Right renal cortex interstitium (tissue), 3 donors: ENCODE measurements at places on chromosomes 1 and 21. TPM values are rescaled to one million over a fixed set of nuclear protein-coding genes. Genes with fewer than 3 reads are reported as not detected.

ZYG11A gene
- 0.17 TPM for polyA plus RNA-seq

DNA sequence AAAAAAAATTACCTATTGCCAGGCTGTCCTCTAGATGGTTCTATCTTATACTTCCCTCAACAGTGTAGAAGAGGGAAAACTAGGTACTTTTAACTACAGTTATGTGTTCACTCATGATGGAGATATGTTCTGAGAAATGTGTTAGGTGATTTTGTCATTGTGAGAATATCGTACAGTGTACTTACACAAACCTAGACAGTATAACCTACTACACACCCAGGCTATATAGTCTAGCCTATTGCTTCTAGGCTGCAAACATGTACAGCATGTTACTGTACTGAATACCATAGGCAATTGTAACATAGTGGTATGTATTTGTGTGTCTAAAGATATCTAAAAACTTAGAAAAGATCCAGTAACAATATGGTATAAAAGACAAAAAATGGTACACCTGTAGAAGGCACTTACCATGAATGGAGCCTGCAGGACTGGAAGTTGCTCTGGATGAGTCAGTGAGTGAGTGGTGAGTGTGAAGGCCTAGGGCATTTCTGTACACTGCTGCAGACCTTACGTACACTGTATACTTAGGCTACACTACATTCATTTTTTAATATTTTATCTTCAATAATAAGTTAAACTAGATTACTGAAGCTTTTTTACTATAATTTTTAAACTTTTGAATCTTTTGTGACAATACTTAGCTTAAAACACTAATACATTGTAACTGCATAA lies 13.2 kb downstream of the MGST3 start:
- DNase-seq: no peak

GRCh38 chr1:202016811-202017748 lies 6.7 kb downstream of the ELF3 start:
- no peak for DNase-seq

DNA sequence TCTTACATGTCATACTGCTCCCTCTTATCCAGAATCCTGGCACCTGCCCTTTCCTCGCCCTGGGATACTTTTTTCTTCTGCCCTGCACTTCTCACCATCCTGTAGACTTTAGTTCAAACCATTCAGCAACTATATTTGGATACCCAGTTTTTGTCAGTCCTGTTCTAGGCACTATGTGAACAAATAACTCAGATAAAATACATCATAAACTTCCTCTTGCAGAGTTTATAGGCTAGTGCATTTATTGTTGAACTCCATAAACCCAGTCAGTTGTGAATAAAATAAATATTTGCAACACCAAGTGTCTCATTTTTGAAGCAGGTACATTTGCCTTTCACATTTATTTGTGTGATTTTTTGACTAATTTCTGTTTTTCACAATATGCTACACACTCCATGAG lies 4.3 kb downstream of the LYPLAL1 start:
- DNase-seq: no peak

CAMSAP2 gene
- 41.6 TPM for polyA plus RNA-seq

PLPP3 gene
- 129 TPM for polyA plus RNA-seq

DNA sequence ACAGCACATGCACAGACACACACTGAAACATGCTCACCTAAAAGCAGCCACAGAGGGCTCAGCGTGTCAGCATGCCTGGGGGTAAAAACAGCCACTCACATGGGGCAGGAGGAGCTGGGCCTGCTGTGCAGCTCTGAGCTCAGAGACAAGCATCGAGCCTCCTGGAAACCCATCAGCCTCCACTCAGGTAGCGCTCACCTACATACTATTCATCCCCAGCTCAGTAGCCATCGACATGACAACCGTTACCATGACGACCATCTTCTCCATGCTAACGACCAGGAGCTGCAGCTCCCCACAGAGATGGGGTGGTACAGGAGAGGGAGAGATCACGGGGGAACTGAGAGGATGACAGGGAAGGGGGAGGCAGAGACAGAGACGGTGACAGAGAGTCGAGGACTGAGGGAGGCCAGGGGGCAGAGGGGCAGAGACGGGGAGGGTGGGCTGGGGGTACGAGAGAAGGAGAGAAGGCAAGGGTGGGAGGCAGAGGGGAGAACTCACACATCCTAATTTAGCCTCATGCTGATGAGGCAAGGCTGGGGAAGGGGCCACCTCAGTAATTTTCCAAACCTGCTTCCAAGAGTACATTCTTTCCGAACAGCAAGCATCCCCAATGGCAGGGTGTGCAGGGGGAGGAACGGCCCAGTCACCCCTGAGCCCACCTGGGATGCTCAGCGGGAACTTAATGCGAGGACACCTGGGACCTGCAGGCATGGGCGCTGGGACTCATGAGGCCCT lies 28.4 kb downstream of the SDC3 start:
- no peak for DNase-seq

DNA sequence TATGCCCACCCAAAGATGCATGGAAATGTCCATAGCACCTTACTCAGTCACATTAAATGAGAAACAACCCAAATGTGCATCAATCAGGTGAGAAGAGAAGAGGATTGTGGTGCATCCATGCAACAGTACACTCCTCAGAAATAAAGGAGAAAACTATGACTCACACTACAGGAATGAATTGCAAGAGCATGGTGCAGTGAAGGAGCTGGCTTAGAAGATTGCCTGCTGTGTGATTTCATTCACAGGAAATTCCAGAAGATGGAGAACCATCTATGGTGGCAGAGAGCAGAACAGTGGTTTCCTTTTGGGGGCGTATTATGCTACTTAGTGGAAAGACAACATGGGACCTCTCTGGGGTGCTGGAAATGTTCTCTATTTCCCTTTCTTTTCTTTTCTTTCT lies 278.6 kb upstream of the AJAP1 start:
- no peak for DNase-seq

RWDD3 gene
- 50.8 TPM for polyA plus RNA-seq

GRCh38 chr1:7299994-7300393 lies 471.1 kb upstream of the VAMP3 start:
- DNase-seq: no peak

DNA sequence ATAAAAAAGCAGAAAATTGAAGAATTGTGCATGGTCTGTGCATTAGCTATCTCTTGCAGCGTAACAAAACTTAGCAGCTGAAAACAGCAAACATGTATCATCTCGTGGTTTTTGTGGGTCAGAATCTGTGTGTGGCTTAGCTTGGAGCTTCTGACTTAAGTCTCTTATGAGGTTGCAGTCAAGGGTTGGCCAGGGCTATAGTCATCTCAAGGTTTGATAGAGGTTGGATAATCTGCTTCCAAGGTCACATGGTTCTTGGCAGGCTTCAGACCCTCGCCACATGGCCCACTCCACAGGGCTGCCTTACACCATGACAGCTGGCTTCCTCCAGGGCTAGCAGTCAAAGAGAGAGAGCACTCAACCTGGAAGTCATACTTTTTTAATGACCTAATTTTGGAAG lies 35.9 kb downstream of the CNST start:
- no peak for DNase-seq

RNF223 gene
- polyA plus RNA-seq: not detected

DNA sequence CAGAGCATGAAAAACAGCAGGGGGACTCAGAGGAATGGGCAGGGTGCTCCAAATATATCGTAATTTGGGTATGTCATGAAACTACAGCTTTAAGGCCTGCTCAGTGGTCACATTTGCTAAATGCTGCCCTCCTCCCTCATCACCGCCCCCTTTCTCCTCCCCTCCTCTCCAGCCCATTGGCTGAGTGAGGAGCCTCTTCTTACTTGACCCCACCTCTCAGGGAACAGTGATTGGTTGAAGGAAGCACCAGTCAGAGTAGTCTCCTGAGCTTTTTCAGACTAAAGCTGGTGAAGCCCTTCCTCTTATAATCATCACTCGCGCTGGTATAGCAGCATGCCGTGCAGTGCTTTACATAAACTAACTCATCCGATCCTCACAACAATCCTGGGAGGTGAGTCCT lies 10.0 kb upstream of the TTC39A start:
- DNase-seq: no peak

DNA sequence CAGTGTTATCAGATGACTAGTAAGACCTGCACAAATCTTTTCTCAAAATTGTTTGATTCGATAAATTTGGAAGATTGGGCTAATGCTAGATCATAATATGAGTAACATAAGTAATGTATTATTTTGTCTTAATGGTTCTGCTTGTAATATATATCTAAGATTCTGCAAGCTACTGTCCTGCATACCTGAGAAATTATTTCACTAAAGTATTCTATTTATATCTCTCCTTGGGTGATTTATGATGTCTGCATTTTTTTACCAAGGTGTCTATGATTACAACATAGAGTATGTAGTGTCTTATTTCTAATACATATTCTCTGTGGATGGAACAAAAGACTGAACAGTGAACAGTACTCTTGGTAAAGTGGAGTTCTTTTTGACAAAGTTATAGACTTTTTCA lies 166.6 kb downstream of the CLEC20A start:
- no peak for DNase-seq

FCN3 gene
- polyA plus RNA-seq: 1.9 TPM
